Bone marrow (tissue), 2 donors: ENCODE measurements at places on chromosomes 1 and 21.

DNA sequence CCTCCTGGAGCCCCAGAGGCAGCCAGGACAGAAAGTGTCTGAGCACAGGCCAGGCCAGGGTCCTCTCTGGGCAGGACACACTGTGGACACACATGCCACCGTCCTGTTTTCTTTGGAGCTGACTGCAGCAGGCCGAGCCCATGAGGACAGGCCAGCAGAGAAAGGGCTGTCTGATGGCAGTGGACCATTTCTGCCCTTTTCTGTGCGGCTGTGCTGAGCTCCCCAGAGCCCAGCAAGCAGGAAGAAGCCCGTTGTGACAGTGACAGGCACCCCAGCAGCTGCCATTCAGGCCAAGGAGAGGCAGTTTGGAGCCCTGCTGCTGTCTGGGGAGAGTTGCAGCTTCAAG, 115.8 kb upstream of the ARHGEF16 start:
- DNase-seq, result no peak

DNA sequence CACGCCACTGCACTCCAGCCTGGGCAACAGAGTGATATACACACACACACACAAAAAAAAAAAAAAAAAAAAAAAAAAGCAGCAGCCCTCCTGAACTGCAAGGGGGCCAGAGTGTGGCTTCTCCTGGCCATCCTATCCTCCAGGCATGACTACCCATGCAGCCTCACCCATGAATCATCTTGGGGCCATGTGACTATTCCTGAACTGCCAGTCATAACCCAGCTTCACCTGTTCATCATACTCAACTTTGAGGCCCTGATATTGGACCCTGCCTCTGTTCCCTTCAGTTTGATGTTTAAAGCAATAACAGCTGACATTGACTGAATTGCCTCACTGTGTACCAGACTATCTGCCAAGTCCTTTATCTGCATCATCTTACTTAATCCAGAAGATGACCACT, 2.8 kb upstream of the HPCAL4 start:
- no peak for DNase-seq

DNA sequence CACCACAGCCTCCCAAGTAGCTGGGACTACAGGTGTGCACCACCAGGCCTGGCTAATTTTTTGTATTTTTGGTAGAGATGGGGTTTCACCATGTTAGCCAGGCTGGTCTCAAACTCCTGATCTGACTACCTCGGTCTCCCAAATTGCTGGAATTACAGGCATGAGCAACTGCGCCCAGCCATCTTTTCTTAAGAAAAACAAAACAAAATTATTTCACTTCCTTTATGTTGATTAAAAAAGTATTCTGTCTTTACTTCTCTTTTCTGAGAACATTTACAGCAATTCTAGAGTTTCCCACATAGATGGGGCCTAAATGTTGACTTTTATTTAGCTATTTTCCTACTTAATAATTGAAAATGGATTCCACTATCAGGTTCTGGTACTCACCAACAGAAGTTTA, 17.3 kb upstream of the TMEM183A start:
- DNase-seq, result no peak

GRCh38 chr1:10511494-10511885, 36.7 kb downstream of the PEX14 start:
- DNase-seq, result no peak

DNA sequence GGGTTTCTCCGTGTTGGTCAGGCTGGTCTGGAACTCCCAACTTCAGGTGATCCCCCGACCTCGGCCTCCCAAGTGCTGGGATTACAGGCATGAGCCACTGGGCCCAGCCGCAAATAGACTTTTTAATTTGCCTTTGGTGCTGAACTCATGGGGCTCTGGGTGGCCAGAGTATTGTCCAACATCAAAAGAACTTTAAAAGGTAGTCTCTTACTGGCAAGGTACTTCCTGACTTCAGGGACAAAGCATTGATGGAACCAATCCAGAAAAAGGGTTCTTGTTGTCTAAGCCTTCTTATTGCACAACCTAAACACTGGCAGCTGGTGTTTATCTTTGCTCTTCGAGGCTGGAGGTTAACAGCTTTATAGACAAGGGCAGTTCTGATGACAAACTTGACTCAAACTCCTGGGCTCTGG, 3.8 kb upstream of the KTI12 start:
- DNase-seq, result no peak
